Hindlimb muscle (tissue), 1 donor: ENCODE measurements at places on chromosomes 4 and X. TPM values are rescaled to one million over a fixed set of nuclear protein-coding genes. Genes with fewer than 3 reads are reported as not detected.

GRCh38 chr4:106268786-106269185 is 47.2 kb downstream of the TBCK start:
- no peak for DNase-seq

- no peak for DNase-seq
Measured at GRCh38 chr4:155995069-155995468, 41.4 kb upstream of the CTSO start.

GRCh38 chr4:79364061-79364460 is 38.2 kb upstream of the NAA11 start:
- DNase-seq = no peak

- DNase-seq = no peak
Measured at GRCh38 chr4:81737865-81738559, 266.3 kb upstream of the RASGEF1B start.

ANXA3 gene
- polyA plus RNA-seq = 5.6 TPM

SLC26A1 gene
- polyA plus RNA-seq = 6.0 TPM

DNA sequence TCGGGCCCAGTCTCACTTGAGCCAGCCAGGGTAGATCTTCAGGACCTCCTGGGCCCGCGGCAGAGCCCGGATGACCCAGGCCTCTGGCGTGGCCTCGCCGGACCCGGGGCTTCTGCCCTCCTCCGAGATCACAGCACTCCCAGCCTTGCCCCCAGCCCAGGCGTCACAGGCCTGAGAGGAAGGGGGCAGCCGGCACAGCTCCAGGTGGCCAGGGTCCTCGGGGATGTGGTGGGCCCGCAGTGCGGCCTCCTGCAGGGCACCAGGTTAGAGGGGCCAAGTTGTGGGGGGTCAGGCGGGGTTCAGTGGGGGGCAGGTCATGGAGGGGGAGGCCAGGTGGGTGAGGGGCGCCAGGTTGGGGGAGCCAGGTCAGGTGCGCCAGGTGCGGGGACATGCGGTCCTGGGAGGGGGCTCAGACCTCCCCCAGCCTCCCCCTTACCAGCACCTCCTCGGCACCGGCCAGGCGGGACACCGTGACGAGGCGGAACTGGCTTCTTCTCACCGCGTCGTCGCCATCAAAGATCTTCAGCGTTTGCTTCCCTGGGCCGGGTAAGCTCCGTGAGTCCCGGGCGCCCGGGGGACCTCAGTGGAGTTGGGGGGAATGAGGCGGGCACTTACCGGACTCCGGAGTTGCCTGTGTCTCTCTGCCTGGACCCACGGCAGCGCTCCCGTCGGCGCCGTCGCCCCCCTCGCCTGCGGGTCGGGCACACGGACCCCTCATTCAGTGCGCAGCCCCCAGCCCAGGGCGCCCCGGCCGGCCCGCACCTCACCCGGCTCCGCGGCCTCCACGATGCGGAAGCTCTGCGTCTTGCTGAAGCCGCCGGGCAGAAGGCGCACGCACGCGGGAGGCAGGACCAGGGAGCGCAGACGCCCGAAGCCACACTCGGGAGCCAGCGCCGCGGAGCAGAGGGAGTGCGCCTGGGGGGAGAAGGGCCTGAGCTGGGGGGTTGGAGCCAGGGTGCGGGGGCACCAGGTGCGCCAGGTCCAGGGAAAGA is 6.0 kb downstream of the DGKQ start:
- no peak for DNase-seq

- DNase-seq = no peak
Measured at GRCh38 chr4:7740866-7741525, 198.7 kb downstream of the AFAP1 start.

DOCK11 gene
- 17.8 TPM for polyA plus RNA-seq

DNA sequence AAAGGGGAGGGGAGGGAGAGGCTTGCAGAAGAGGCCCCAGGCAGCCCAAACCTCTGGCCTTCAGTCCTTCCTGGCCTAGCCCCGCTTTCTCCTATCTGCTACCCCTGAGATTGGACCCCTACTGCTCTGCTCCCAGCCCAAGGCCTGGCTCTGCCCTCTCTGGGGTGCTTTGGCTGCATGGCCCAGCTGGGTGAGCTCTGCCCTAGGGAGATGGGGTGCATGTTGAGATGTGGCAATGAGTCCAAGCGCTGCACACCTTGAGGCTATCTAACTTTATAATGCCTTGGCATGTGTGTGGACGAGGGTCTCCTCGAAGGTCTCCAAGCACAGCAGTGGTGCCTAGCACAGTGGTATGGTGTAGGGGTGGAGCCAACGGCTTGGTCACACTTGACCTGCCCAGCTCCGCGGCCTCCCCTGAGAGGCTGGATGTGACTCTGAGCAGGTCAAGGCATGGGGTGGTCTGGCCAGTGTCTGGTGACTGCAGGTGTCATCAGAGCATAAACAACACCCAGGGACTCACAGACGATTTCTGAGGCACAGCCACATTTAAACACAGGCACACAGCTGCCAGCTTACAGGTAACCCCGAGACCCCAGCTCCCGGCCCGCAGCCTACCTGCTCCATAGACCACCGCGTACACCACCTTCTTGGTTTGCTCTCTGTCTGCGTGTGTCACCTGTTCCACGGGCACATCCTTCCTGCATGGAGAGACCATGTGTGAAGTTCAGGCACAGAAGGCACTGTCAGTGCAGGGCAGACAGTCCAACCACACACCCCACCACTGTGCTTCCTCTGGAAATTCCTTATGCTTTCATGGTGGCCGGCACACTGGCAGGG is 36.3 kb downstream of the NAT8L start:
- DNase-seq = no peak

MTNR1A gene
- not detected for polyA plus RNA-seq

DNA sequence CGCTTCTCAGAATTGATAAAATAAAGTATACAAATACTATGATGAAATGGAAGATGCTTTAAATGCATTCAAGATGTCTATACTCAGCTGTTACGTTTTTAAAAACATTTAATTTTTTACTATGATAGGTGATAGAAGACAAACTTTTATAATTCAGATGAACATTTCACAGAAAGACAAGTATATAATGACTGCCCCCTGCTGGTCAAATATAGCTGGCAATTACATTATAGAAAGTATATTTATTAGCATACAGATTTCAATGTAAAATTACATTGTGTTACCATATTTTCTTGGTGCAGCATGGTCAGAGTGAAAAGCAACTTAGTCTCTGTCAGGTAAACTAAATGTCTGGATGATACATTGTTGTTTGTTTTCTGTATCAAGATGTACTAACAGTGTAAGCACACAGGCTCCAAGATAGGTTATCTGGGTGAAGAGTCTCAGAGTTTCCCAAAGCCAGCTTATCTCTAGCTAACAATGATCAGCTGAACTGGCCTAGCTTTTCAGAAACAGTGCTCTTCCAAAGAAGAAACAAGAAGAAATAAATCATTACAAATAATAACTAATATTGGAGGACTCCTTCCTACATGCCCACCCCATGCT is 54.1 kb downstream of the SRPX start:
- no peak for DNase-seq

DCAF8L1 gene
- polyA plus RNA-seq = not detected

GRCh38 chrX:19906293-19906692 is 18.9 kb upstream of the SH3KBP1 start:
- DNase-seq = no peak

DNA sequence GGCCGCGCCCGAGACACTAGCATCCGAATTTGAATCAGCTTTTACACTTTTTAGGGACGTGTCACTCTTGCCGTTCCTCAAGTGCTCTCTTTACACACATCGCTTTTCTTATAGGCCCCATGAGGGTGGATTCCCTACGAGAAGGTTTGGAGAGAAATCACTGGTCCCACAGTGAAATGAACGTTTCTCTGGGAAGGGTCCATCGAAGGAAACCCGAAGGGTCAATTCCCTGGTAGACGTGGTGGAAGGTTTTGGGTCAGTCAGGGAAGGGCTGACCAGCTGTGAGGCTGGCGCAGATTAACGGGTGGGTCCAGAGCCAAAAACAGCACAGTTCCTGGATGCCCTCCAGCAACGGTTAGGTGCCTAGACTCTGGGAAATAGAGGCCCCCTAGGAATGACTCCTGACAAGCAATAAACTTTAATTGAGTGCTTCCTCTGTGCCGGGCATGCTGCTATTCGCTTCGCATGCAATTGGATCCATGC is 35.9 kb downstream of the ETDC start:
- DNase-seq = peak; percentile 34

DNA sequence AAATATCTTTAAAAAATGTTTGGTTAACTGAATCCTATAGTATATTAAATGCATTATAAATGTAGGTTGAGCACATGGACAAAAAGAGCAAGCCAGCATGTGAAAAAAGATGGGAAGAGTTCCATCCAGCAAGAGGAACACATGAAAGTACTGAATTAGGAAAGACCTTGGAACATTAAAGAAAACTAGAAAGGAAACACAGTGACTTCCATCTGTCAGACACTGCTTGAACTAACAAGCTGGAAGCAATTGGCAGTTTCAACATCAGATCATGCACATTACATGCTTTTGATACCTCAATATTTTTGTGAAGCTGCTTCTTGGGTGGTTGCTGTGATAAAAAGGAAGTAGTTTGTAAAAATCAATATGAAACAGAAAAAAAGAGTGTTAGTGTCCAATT is 626.8 kb upstream of the GNPDA2 start:
- no peak for DNase-seq

- no peak for DNase-seq
Measured at GRCh38 chr4:121685257-121685656, 11.5 kb downstream of the ANXA5 start.

UGT2B7 gene
- polyA plus RNA-seq = not detected

FHDC1 gene
- 5.9 TPM for polyA plus RNA-seq

- DNase-seq = no peak
Measured at GRCh38 chr4:97987019-97987648, 156.1 kb downstream of the STPG2 start.

DNA sequence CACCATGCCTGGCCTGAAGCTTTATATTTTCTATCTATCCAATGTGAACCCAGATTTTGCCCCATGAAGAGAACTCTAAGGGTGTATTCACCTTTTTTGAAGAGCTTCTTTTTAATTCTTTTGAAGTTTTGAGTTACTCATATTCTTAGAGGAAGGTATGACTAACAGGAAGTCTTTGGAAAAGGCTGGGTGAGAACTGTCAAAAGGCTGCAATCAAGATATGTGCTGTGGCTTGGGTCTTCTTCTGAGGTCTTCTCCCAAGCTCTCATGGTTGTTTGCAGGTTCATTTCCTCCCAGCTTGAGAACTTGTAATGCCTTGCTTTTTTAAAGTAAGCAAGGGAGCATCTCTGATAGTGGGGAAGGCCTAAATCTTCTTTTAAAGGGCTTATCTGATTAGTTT is 3.1 kb upstream of the C4orf17 start:
- no peak for DNase-seq

MAGEC2 gene
- polyA plus RNA-seq = not detected

GRCh38 chr4:101348367-101348827 is 1.1 kb upstream of the PPP3CA start:
- DNase-seq = no peak

- DNase-seq = no peak
Measured at GRCh38 chr4:7612311-7612897, 177.7 kb upstream of the PSAPL1 start.

GLOD5 gene
- polyA plus RNA-seq = not detected

DNA sequence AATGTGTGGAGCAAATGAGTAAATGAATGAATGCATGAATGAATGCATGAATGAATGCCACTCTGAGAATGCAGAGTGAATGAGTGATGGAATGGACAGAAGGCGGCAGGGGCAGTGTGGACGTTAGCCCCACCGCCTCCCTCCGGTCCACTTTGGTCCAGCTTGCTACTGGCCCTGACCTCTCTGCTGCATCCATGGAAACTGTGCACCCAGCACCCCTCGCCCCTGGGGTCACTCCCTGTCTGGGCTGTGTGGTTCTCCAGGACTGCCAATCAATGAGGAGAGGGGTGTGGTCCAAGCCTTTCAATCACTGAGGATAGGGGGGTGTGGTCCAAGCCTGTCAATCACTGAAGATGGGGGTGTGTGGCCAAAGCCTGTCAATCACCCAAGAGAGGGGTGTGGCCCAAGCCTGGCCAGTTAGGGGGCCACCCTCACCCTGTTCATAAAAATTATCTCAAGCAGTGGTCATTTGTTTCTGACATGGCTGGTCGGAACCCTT is 39.2 kb upstream of the ASMTL start:
- DNase-seq = no peak
